ENCODE measurements at places on chromosomes 16 and 17.

DNA sequence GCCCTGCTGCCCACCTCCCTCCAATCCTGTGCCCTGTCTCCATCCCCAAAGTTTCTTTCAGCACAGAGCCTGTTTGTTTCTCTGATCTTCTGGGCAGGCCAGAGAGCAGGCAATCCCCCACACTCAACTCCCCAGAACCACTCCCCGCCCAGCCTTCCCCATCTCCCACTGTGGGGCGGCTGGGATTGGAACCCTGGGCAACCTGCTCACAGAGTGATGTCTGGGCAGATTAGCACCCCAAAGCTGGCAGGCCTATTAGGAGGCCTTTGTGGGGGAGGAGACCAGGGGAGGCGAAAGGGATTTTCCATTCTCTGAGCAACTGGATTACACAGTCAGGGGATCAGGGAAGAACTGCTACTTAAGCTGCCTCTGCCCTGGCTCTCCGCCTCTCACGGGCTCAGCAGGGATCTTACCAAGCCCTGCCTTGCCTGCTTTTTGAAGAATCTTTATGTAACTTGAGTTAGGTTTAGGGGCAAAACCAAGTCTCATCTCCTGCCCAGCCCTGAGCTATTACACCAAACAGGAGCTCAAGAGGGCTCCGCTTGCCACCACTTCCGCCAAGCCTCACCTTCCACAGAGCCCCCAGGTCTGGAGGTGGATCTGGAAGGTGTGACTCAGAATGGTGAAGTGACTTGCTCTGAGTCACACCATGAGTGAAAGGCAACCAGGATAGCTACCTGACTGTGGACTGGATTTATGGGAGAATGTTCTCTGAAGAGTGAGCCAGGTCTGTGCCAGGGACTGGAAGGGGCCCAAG is 16.0 kb upstream of the LHX1 start:
- DNase-seq, result peak; percentile 33

GRCh38 chr17:75366432-75366831 is 39.0 kb downstream of the GRB2 start:
- no peak for DNase-seq

DNA sequence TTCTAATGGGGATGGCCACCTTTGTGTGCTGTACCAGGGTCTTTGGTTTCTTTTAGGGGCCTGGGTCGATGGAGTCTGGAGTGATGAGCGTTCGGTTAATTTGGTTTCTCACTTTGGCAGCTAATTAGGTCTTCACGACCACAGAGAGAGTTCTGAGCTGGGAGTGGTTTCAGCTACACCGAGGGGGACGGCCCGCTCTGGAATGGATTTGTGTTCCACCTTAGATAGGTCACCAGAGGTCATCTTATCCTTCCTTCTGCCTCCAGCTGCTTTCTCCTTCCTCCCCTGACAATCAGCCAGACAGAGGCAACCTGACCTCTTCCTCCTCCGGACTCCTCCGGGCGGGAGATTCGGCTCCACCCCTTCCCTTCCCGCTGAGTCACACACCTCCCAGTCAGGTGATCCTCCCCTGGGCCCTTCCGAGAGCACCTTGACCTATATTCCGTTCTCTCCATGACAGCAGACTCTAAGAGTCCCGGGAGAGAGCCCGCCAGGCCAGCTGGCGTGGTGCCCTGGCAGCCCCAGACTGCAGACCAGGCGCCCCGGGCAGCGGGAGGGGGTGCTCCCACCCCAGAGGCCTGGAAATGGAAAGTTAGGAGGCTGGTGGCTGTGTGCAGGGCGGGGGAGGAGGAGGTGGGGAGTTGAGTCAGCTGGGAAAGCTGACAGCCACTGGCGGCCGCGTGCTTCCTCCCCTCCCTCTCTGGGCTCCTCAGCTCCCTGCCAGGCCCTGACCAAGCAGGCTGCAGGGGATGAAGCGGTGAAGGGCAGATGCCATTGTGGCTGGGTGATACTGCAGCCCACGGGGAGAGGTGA is 44.7 kb downstream of the CHD9 start:
- DNase-seq, result peak; percentile 56

DNA sequence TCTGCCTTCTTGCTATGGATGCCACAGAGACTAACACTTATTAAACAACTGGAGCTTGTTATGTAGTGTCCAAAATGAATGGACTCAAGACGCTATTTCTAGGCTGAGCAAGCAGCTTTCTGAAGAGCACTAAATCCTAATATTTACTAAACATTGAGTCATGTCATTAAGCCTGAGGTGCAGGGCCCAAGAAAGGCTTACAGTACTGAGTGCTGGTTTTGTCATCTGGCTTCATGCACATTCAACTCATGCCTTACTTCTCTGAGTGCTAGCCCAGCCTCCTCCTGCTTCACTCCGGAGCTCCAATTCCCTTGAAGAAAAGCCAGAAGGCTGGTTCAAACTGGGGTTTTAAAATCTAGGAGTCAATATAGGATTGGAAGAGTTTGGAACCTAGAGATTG is 363.3 kb upstream of the CDH5 start:
- DNase-seq, result no peak

- DNase-seq, result peak; percentile 36
Observed at GRCh38 chr17:79160980-79161636, 86.5 kb downstream of the ENGASE start.

DNA sequence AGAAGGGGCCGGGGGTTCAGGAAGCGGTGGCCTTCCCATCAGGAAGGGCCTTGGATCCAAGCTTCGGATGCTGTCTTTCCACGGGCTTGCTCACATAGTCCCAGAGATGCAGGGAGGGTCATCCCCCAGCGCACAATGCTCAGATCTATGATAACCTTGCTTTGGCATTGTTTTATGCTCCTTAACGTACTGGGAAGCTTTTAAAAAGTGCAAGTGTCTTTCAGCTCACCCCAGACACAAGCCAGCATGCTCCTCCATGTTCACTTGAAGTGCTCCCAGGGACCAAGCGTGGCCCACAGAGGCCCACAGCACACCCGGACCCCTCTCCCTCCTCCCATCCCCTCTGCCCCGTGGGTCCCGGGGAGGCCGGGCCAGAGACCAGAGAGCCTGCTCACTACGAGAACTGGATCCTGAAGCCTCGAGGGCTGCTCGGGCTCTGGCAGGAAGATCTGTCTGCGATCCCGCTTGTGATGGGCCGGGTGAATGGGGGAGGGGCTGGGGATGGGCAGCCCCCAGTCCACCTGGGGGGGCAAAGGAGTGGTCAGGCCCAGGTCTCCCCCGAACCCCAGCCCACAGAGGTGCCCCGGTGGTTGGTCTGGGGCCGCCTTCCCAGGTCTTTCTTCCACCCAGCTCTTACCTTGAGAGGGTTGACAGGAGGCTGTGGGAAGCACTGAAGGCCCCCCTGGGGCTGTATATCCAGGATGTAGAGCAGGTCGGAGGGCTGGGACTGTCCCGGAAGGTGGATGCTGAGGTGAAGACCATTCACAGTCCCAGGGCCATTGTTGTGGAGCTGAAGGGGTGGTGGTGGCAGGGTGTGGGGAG is 11.8 kb upstream of the FAM171A2 start:
- no peak for DNase-seq

GRCh38 chr17:59651346-59651745 is 31.7 kb downstream of the CLTC start:
- DNase-seq, result no peak

DNA sequence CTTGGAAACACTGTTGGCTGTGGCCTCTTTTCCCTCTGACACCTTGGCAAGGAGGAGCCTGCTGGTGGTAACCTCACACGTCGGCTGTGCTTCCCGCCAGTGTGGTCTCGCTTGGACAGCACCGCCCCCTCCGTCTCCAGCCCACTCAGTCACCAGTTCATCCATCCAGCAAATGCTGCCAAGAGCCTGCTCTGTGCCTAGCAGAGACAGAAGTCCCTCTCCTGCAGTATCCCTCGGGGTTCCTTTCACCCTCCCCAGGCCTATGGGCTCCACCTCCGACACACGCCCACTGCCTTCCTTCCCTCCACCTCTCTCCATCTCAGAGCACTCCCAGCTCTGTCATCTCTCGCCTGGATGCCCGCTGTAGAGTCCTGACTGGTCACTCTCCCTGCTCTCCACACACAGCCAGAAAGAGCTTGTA is 12.3 kb downstream of the CACNG4 start:
- DNase-seq, result no peak

DNA sequence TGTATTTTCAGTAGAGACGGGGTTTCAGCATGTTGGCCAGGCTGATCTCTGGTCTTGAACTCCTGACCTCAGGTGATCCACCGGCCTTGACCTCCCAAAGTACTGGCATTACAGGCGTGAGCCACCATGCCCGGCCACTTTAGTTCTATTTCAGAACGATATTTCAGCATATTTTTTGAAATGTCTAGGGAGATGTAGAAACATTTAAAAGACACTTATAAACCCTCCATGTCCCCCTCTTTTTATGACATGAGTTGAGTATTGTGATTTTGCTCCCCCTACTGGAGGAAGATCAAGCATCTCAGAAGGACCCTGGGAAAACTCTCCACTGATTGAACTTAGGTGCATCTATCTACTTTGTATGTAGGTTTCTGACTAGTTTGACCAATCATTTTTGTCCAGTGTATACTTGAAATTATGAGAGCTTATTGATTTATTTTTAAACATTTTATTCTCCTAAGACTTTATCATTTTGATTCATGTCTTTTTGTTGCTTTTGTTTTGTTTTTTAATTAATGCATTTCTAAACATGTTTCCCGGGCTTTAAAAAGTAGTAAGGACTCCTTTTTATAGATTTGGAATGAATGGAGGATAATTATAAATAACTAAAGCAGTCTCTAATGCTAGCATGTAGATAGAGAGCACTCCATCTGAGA is 105.1 kb downstream of the CHD9 start:
- DNase-seq, result no peak

- DNase-seq, result no peak
Observed at GRCh38 chr16:67803894-67804293, 2.5 kb downstream of the RANBP10 start.

GRCh38 chr17:27578718-27579085 is 52.3 kb upstream of the LGALS9 start:
- peak; percentile 57 for DNase-seq

GRCh38 chr17:78929908-78930775 is 5.0 kb upstream of the TIMP2 start:
- no peak for DNase-seq

GRCh38 chr16:10671729-10672128 is 23.0 kb downstream of the TEKT5 start:
- DNase-seq, result no peak

DNA sequence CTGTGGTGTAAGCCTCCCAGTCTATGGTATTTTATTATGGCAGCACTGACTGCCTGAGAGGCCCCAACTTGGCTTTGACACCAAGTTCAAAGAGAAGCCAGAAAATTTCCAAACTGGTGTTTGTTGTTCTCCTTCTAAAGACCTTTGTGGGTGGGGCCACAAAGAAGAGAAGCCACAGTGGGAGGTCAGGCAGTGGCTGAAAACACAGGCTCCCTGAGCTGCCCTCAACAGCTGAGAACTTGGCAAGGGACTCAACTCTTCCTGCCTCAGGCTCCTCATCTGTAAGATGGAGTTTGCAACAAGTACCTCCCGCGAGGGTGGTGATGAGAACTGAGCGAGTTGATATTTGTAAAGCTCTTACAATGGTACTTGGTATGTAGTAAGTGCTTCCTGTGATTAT is 18.2 kb downstream of the CES5A start:
- no peak for DNase-seq

DNA sequence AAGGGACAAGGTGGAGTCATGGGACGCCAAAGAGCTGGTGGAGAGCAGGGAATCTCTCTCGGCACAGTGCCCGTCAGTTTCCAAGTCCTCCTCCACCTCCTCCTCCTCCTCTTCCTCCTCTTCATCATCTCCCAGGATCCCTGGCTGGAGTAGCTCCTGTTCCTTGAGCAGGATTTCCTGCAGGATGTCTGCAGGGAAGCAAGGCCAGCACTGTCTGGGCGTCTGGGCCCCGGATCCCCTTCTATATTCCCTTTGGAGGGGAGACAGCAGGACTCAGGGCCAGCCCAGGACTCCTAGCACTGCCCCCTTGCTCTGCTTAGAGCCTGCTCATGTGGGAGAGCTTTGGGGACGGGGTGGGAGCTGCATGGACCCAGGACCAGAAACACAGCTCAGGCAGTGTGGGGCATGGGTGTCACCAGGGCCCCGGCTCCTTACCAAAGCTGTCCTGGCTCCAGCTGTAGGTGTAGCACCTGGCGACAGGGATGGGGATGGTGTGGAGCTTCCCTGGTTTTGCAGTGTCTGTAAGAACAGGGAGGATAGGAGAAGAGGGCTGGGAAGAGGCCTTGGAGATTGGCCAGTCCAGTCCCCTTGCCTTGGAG is 21.3 kb upstream of the PIK3R6 start:
- DNase-seq, result no peak

- DNase-seq, result no peak
Observed at GRCh38 chr17:74419928-74420411, 11.9 kb upstream of the GPRC5C start.

- DNase-seq, result no peak
Observed at GRCh38 chr17:4850246-4850645, 17.1 kb downstream of the MINK1 start.

- no peak for DNase-seq
Observed at GRCh38 chr17:1639549-1640180, 5.9 kb downstream of the SCARF1 start.

- no peak for DNase-seq
Observed at GRCh38 chr17:5901731-5902130, 168.4 kb upstream of the WSCD1 start.

DNA sequence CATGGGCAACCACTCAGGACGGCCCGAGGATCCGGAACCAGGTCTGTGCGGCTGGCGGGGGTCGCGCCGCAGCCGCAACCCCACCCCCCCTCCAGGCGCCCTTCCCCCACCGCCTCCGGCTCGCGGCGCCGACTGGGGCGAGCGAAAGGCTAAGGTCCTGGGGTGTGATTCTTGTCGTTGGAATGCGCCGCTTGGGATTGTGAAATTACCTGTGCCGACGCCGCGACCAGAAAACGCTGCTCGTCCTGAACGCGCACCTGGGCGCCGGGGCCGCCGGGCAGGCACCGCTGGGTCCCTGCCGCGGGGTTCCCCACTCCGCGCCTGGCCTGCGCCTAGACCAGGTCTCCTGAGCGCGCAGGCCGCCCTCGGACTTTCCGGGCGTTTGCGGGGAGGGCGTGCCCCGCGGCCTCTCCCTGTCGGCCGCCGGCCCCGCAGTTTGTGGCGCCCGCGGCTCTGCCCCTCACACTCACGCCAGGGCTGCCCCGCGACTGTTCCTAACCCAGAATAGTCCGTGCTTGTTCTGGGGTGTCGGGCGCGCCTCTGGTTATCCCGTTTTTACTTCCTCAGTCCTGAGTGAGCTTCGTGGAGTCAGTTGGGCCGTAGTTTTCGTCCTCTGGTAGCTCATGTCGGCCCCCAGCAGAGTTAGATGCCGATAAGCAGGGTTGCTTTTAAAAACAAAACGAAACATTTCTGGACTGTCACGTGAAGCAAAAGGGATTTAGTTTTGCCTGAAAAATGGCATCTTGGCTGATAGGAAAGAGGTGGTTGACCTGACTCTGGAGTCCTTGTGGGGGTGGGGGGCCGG is 147.2 kb downstream of the SPECC1 start:
- peak; percentile 50 for DNase-seq

GRCh38 chr16:72620348-72620747 is 427.6 kb downstream of the ZFHX3 start:
- DNase-seq, result no peak

Measured in activated CD4-positive, CD25-positive, alpha-beta regulatory T cell treated with anti-CD3 and anti-CD28 coated beads, Interleukin-2, amount 50 U/mL, for 72 hours (primary cell).